ENCODE measurements at places on chromosomes 12 and 14. TPM values are rescaled to one million over a fixed set of nuclear protein-coding genes. Genes with fewer than 3 reads are reported as not detected.

KRT82 gene
- not detected for total RNA-seq

MYF6 gene
- not detected for total RNA-seq

GDF3 gene
- not detected for total RNA-seq

GRCh38 chr12:43370263-43370662 lies 181.7 kb downstream of the ADAMTS20 start:
- no peak for DNase-seq

GRCh38 chr12:29714966-29715365 lies 68.8 kb downstream of the TMTC1 start:
- no peak for DNase-seq

GRCh38 chr12:130978785-130979184 lies 25.1 kb downstream of the ADGRD1 start:
- DNase-seq: no peak

GRCh38 chr12:128743916-128744315 lies 79.8 kb downstream of the SLC15A4 start:
- DNase-seq: no peak

GRCh38 chr12:3127832-3128231 lies 50.7 kb downstream of the TSPAN9 start:
- DNase-seq: no peak

GRCh38 chr14:61188196-61188595 lies 92.9 kb downstream of the TMEM30B start:
- no peak for DNase-seq

- DNase-seq: no peak
These were observed 22.8 kb downstream of the ERC1 start for GRCh38 chr12:1013618-1014489.
